ENCODE measurements at places on chromosomes 6 and 20. TPM values are rescaled to one million over a fixed set of nuclear protein-coding genes. Genes with fewer than 3 reads are reported as not detected.

GRCh38 chr6:89323511-89323971 lies 8.4 kb upstream of the GABRR2 start:
- DNase-seq, result no peak

The STMND1 gene
- 0.19 TPM for polyA plus RNA-seq

The EPB41L2 gene
- 154 TPM for polyA plus RNA-seq

- no peak for DNase-seq
These were observed 12.8 kb downstream of the TPD52L2 start for GRCh38 chr20:63877755-63878470.

GRCh38 chr6:131741688-131742393 lies 31.0 kb upstream of the CTAGE9 start:
- no peak for DNase-seq

The CSNK2B gene
- 236 TPM for polyA plus RNA-seq

The MRPL14 gene
- 54.9 TPM for polyA plus RNA-seq

GRCh38 chr6:72976484-72976883 lies 248.8 kb downstream of the KHDC1L start:
- DNase-seq, result no peak

GRCh38 chr6:31383149-31383548 lies 20.2 kb upstream of the MICA start:
- DNase-seq, result no peak

- no peak for DNase-seq
These were observed 11.3 kb downstream of the NOX3 start for GRCh38 chr6:155444120-155444917.

The TMEM244 gene
- polyA plus RNA-seq, result not detected

DNA sequence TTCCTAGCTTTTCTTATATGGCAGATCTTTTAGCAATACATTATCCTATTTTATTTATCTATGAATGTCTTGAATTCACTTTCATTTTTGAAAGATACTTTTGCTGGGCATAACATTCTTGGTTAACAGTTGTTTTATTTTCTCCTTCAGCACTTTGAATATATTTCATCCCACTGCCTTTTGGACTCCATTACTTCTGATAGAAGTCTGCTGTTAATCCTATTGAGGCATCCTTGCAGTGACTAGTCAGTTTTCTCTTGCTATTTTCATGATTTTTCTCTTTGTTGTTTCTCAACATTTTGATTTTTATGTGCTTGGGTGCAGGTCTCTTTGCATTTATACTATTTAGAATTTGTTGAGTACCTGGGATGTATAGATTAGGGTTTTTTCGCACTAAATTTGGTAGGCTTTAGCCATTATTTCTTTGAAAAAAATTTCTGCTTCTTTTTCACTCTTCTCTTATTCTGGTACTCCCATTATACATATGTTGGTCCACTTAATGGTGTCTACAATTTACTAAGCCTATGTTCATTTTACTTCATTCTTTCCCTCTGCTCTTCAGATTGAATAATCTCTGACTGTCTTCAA lies 53.2 kb downstream of the PHACTR3 start:
- no peak for DNase-seq

DNA sequence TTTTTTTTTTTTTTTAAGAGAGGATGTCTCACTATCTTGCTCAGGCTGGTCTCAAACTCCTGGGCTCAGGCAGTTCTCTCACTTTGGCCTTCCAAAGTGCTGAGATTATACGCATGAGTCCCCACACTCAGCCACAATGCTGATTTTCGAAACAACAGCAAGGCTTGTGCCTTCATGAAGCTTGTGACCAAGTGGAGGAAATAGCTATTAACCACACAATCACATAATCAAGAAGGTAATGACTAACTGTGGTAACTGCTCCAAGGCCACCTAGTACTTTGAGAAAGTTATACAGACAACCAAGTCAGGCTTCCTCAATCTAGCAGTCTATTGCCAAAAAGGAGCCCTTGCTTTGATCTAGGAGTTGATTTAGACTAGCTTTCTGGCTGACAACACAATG lies 46.3 kb downstream of the SOD2 start:
- DNase-seq, result peak; percentile 7

DNA sequence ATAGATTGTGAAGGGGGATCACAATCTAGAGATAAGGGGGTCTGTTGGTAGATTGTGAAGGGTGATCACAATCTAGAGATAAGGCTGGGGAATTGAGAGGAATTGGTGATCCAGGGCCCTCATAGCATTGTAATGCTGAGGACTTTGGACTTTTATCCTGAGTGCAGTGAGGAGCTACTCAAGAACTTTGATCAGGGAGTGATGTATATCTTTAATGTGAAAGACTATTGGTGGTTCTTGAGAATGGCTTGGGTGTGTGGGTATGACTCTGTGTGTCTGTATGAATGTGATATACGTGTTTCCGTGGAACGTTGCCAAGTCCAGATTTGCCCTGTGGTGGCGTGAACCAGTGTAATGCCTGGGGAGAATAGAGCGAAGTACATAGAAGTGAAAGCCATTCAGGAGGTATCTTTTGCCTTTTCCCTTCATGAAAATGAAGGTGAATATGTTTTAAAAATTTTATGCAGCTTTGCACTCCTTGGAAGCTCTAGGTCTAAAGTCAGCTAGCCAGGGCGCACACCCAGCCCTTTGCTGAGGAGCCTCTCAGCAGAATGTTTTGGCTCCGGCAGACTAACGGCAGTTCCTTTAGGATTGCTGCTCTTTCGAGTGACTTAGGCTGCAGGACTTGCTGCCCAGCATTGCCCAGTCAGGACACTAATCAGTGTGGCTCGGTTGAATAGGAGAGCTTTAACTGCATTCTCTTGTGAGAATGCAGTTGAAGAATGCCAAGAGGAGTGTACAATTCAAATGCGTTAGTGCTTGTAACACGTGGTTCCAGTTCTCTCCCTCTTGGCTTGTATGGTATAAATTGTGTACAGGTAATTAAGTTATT lies 3.5 kb downstream of the ZFAND3 start:
- no peak for DNase-seq

GRCh38 chr20:33655164-33655563 lies 7.0 kb upstream of the C20orf144 start:
- DNase-seq, result no peak

The PRL gene
- not detected for polyA plus RNA-seq

DNA sequence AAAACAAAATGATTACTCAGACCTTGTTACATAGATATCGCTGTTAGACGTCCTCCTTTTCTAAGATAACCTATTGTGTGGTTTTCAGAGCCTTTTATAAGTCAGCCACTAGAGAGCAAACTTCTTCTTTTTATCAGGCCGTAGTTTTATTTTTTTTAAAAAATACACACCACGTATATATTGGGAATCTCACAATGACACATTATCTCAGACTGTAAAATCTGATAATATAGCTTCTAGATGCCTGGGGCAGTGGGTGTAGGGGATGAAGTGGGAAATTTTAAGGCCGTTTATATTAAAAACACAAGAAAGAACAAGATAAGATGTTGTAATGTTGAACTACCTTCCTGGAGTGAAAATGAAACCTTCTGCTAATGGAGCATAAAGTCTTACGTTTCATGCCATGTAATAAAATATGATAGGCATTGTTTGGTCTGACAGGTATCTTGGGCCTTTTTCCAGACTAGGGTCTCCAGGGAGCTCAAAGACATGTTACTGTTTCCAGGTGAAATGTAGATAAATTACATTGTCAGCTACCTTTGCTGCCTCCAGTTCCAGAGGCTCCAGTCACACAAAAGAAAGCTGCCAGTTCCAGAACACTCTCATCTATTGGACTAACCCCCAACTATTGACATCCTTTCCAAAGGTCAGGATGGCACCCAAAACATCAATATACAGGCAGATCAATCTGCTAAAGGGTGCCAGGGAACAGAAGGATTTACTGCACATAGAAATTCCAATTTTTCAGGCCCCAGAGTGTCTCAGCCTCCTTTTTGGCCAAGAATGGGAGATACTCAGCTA lies 130.2 kb upstream of the AKIRIN2 start:
- peak; percentile 22 for DNase-seq

GRCh38 chr6:36171573-36171972 lies 25.0 kb upstream of the BRPF3 start:
- DNase-seq, result no peak

GRCh38 chr20:8997701-8998117 lies 71.2 kb upstream of the PLCB4 start:
- no peak for DNase-seq

DNA sequence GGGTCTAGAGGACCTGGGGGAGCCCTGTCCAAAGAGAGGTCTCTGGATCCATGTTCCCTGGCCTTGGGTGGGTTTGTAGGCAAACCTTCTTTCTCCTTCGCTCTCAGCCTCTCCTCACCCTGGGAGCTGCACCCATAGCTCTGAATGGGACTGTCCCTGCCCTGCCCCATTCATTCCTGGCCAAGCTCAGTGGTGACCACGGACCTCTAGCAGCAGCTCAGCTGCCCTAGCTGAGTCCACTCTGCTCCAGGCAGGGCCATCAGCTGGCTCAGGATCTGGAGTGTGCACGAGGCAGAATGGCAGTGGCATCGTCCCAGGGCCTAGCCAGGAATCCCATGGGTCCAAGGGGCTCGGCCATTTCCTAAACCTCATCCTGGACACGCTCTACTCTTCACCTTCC lies 5.3 kb downstream of the ULBP3 start:
- DNase-seq, result no peak

The NPEPL1 gene
- 53.1 TPM for polyA plus RNA-seq

DNA sequence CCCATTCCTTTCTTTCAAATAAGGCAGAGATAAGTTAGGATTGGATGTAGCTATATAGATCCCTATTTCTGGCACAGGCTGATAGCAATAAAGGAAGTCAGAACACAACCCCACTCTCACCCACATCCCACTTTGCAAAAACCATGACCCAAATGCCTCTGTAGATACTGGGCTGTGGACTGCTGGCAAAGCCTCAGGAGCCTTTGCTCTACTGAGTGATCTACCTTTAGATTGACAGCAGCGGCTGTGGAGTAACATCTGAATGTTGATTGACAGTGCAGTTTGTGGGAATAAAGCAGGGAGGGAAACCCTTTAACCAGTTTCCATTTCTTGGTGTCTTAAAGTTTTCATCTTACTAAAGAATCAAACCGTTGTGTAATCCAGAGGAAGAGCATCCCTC lies 6.7 kb upstream of the TMEM30A start:
- DNase-seq, result no peak

- DNase-seq, result no peak
These were observed 234.4 kb downstream of the SIM1 start for GRCh38 chr6:100230115-100230952.

The ACSS2 gene
- 42.3 TPM for polyA plus RNA-seq

The SLA2 gene
- polyA plus RNA-seq, result 0.40 TPM

The DNMT3B gene
- polyA plus RNA-seq, result 8.6 TPM

- DNase-seq, result no peak
These were observed 147.4 kb downstream of the CDH4 start for GRCh38 chr20:61399433-61399832.

DNA sequence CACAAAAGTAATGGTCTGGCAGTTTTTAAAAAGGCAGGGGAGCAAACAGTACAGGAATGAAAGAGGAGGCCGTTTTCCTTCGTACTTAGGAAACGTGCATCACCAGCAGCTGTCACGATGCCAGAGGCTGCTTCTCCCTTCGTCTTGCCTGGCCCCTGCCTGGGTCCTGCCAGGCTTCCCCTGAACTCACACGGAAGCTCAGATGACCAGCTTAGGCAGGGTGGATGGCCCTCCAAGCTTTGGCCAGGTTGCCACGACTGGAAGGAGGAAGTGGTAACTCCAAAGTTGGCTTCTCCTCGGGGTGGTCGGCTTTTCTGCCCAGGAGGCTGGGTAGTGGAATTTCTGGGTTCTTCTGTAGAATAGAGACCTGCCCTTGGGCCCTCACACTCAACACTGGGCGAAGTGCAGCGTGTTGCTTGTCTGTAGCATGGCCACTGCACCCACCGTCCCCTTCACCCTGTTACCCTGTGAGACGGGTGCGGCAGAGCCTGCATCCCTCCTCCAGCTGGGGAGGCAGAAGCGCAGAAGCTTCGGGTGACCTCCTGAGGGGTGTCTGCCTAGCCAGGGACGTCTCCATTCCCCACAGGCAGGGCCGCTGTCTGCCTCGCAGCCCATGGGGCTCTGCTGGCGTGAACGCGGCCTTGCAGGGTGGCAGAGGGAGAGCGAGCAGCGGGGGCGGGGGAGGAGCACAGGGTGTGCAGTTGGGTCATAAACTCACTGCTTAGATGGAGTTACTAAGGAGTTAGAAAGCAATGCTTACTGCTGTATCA lies 18.4 kb upstream of the RBM38 start:
- no peak for DNase-seq

The PHACTR1 gene
- 12.5 TPM for polyA plus RNA-seq

DNA sequence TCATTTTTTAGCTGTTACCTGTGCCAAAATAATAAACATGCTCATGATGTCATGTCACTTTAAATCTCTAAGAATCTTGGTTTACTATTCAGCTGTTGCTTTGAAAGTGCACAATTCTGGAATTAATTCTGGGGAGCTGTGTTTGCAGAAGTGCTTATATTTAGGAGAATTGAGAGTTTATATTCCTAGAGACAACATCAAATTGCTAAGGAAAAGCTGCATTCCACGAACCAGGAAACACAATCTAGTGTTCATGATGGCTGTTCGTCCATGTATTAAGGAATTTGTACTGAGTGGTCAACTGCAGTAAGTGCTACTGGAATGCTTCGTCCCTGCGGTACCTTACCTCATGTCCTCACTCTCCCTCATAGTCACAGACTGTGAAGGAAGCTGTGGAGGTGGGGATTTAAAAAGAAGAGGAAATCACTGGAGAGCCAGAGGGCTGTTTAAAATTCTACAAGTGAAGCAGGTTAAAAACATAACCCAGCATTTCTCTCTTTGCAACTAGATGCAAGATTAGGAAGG lies 161.0 kb downstream of the TRMT11 start:
- DNase-seq, result no peak

DNA sequence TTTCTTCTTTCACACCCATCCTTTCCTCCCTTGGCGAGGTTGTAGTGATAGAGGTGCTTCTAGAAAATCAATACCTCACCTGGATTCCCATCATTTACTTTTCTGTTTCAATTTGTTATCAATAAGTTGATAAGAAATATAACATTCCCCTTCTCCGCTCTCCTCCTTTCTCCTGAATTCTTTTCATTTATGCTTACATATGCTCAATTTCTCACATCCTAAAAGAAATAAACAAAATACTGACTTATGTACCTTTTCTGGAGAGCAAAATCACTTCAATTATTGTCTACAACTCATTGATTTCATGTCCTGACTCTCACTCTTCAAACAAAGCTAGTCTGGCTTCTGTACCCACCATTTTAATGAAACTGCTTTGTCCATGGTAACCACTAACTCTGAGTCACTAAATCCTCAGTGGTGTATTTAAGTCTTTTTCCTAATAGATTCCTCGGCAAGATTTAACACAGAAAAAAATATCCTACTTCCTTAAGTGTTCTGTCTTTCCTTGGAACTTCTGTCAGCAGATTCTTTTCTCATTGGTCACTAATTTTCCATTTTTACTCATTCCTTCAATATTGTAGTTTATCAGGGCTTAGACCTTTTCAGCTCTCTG lies 289.6 kb downstream of the RFPL4B start:
- DNase-seq, result no peak

- DNase-seq, result no peak
These were observed 202.2 kb upstream of the CDYL start for GRCh38 chr6:4574007-4574406.
